ENCODE measurements at places on chromosomes 1 and 21. TPM values are rescaled to one million over a fixed set of nuclear protein-coding genes. Genes with fewer than 3 reads are reported as not detected.

DNA sequence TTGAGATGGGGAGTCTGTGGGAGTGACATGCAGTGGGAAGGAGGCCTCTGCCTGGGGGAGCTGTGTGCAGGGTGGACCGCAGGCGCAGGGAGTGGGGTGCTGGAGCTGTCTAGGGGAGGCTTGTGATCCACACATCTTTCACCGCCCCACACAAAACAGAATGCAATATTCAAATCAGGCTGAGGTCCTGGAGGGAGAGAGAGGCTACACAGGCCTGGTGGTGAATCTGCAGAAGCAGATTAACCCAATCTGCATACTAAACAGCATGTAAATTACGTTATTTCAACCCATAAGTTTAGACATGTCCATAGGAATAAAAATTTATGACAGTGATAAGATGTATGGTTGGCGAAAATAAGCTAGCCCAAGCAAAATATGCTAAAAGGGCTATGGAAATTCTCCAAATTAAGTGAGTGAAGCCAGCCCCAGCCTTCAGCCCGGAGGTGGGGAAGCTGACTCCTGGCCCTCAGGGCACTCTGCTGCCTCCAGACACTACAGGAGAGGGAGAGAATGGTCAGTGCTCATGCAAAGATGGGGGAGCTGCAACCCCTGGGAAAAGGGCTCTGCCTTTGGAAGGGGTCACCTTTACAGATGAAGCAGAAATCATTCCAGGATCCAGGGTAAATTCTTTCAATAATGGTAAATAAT lies 156.2 kb upstream of the CTTNBP2NL start:
- no peak for DNase-seq

GRCh38 chr21:33645730-33646129 lies 3.4 kb downstream of the ITSN1 start:
- DNase-seq, result no peak

The ERICH3 gene
- polyA plus RNA-seq, result 3.1 TPM

GRCh38 chr1:184392067-184392466 lies 5.2 kb downstream of the C1orf21 start:
- DNase-seq, result no peak

GRCh38 chr1:52238474-52238873 lies 96.6 kb downstream of the ZFYVE9 start:
- no peak for DNase-seq

The RCAN1 gene
- 16.9 TPM for polyA plus RNA-seq

DNA sequence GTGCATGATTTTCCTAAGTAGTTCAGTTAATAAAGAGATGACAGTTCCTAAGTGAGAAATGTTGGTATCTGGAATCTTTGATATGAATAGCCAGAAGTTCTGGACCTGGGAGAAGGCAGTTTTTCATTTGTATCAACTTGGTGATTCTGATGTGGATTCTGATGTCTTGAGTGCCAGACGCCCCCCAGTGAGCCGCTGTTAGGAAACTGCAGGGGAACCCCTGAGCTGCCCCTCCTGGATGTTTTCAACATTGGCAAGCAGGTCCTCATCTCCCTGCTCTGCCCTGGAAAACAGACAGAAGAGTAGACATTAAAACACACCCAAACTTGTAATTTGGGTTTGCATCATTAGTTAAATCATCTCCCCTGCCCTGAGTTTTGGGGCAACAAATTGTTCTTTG lies 7.4 kb downstream of the ETS2 start:
- DNase-seq, result no peak

GRCh38 chr1:23246274-23246673 lies 29.0 kb upstream of the HTR1D start:
- no peak for DNase-seq

The SLC19A1 gene
- polyA plus RNA-seq, result 36.4 TPM

GRCh38 chr1:169590932-169591331 lies 4.7 kb upstream of the F5 start:
- DNase-seq, result no peak

DNA sequence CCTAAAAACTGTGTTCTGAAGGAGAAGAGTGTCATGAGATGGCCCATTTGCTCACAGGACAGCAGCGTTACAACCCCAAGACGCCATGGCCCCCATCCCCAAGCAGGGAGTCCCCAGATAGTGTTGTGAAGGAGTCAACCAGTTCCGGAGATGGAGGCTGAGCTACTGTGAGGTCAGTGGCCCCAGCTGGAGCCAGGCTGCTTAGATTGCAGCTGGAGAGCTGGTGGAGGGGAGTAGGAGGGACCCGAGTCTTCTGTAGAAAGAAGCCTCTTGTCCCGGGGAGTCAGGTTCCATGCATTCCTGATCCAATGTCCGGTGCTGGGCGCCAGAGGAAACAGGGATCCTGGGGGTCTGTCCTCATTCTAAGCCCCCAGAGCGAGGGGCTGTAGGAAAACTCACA lies 93.5 kb upstream of the SIM2 start:
- no peak for DNase-seq

The CHML gene
- 22.1 TPM for polyA plus RNA-seq

The LCE3E gene
- not detected for polyA plus RNA-seq

Data from right lung (tissue), 10 donors.